ENCODE measurements at places on chromosomes 2 and 18.
A peak's percentile ranks its signal among the peaks of the same experiment; 100 is the strongest.

DNA sequence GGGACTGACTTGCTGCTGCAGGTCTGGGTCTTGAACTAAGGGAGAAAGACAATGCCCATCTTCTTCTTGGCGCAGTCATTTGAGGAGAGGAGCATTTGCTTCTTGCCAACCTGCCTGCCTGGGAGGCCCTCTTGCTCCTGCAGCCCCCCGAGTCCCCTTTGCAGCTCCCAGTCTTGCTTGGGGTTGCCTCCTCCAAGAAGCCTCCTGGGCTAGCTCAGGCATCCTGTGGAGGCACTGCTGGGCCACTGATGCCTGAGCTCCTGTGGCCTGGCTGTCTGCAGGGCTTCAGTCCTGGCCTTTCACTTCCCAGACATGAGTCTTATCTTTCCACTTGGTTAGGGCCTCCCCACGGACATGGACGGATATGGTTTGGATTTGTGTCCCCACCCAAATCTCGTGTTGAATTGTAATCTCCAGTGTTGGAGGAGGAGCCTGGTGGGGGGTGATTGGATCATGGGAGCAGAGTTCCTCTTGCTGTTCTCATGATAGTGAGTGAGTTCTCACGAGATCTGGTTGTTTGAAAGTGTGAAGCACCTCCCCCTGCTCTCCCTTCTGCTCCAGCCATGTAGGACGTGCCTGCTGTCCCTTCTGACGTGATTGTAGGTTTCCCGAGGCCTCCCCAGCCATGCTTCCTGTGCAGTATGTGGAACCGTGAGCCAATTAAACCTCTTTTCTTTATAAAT, 17.3 kb downstream of the HPCAL1 start:
- no peak for DNase-seq

GRCh38 chr18:59065684-59066083, 74.0 kb upstream of the SEC11C start:
- DNase-seq = no peak

DNA sequence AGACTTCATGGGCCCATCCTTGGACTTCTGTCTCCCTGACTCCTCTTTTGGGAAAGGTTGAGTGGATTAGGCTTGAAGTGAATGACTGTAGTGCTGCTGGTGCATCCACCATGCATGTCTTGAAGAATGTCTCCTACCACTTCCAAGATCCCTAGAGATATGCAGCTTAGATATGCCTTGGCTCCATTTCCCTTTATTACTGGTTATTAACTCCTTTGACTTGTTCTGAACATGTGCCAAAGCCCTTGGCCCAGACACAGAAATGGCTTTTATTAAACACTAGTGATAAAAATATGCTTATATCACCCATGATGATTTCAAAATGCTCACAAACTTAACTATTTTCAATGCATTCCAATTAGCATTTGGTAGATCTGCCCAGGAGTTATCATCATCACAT, 90.0 kb upstream of the SLC14A2 start:
- no peak for DNase-seq

DNA sequence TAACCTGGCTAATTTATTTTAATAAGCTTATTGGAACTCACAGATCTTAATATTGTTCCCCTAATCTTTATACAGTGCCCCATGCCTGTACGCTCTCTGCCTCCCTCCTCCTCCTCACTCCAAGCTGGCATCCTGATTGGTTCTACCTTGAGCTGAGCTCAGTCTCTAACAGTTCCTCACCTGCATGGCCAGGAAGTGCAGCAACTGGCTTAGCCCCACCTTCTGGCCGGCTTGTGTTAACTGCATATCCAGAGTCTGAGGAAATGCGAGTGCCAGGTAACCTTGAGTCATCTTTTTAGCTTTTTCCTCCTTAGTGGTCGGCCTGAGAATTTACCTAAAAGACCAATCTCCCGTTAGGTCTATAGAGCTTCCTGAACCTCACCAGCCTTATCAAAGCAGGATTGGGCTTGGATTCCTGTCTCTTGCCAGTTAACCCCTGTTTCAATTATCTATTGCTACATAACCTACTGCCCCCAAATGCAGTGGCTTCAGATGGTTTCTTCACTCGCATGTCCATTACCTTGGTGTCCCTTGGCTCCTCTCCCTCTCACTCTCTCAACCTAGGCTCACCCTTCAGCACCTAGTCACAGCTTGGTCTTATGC, 89.5 kb upstream of the STK39 start:
- DNase-seq = no peak

DNA sequence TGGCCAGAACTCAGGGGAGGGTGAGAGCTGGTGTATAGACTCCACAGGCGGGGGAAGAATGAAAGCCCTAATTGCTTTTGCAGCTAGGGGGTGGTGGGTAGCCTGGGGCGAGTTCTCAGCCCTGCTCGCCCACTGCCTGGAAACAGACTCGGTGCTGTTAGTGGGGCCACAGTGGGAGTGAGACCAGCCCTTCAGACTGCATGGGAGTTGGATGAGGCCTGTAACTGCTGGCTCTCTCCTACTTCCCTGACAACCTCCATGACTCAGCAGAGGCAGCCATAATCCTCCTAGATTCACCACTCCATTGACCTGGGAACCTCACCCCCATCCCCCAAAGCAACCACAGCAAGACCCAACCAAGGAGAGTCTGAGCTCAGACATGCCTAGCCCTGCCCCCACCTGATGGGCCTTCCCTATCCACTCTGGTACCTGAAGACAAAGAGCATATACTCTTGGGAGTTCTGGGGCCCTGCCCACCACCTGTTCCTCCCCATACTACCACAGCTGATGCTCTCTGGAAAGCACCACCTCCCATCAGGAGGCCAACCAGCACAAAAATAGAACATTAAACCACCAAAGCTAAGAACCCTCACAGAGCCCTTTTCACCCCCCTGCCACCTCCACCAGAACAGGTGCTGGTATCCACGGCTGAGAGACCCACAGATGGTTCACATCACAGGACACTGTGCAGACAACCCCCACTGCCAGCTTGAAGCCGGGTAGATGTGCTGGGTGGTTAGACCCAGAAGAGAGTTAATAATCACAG, 226.3 kb downstream of the EIPR1 start:
- DNase-seq = no peak

GRCh38 chr2:4101936-4102335, 398.6 kb downstream of the DCDC2C start:
- DNase-seq = no peak

- no peak for DNase-seq
These were observed 22.5 kb downstream of the FSHR start for GRCh38 chr2:49131801-49132200.

DNA sequence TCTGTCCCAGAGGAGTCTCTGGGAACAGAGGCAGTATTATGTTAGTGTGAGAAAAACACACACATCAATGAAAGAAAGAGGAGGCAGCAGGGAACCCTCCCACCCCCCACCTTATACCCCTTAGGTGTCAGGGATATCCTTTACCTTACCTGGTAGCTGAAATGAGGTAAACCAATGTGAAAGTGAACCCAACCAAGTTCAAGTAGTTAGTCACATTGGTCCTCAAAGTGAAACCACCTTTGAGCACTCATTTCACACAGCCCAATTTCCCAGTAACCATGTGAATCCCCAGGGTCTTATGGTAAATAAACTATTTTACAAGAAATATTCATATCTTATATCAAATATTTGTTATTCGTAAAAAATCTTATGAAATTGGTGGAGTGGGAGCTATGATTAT, 377.8 kb downstream of the LRATD1 start:
- no peak for DNase-seq

GRCh38 chr2:151637271-151637781, 97.0 kb downstream of the NEB start:
- DNase-seq = no peak

DNA sequence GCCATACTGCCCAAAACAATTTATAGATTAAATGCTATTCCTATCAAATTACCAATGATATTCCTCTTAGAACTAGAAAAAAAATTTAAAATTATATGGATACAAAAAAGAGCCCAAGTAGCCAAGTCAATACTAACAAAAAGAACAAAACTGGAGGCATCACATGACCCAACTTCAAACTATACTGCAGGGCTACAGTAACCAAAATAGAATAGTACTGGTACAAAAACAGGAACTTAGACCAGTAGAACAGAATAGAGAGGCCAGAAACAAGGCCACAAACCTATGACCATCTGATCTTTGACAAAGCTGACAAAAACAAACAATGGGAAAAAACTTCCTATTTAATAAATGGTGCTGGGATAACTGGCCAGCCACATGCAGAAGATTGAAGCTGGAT, 86.1 kb upstream of the KYNU start:
- no peak for DNase-seq

- peak; percentile 25 for DNase-seq
These were observed 9.3 kb downstream of the HADHA start for GRCh38 chr2:26235089-26235488.

DNA sequence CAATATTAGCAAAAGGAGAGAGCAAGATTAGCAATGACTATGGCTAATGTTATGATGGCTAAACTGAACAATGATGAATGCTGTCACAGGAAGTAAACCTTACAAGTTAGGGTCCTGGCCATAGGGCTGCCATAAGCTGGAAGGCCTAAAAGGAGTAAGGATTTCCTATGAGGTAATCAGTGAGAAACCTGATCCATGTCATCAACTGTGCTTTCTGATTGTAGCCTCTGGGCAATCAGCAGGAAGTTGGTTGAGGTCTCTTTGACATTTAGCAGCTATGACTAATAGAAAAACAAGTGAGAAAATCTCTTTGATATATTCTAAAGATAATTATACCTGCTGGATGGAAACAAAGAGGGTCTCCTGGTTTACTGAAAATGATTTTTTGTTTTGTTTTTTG, 193.0 kb downstream of the RAB3GAP1 start:
- no peak for DNase-seq

GRCh38 chr2:160308915-160309314, 108.8 kb upstream of the ITGB6 start:
- no peak for DNase-seq

- DNase-seq = no peak
These were observed 54.9 kb downstream of the THUMPD2 start for GRCh38 chr2:39723946-39724827.

GRCh38 chr2:225117051-225117716, 74.9 kb upstream of the DOCK10 start:
- DNase-seq = no peak

- DNase-seq = peak; percentile 3
These were observed 844.3 kb downstream of the MBD2 start for GRCh38 chr18:53380063-53380639.

DNA sequence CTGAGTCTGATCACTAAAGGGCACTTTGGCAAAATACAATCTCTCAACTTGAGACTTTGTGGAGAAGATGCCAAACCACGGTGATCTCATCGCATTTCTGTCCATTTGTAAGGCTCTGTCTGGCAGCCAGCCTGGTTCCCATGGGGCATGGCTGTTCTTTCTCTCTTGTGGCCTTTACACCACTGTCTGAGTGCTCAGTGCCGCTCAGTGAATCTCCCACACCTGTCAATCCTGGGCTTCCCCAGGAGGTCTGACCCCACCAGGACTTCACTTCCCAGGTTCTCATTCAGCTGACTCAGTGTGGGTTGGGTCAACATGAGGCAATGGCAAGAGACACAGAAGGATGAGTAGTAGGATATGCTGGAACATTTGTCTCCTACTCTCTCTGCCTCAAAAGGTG, 96.8 kb upstream of the TRIB2 start:
- DNase-seq = no peak

DNA sequence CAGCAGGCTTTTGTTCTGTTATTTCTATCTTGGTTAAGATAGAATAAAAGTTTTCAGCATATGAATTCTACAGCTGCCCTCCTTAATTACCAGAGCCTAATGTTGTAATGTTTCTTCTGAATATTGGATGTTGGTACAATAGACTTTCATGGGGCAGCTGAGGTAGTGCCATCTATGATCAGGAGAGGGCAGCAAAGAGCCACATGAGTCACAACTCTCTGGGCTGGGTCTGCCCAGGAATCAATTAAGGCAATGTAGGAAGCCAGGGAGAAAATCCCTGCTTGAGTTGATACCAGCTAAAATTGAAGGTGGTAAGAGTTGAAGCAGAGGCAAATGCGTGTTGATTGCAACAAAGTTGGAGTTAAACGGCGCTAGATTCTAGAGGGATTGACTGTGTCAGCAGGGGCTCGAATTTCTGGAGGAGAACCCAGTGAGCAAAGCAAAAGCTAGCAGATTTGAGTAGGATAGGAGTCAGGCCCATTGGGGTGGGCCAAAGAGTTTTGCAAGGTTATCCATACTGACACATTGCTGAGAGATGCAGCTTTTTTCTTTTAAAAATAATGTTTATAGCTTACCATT, 10.6 kb upstream of the MC5R start:
- peak; percentile 53 for DNase-seq
